ENCODE measurements at places on chromosomes 11 and 22.

DNA sequence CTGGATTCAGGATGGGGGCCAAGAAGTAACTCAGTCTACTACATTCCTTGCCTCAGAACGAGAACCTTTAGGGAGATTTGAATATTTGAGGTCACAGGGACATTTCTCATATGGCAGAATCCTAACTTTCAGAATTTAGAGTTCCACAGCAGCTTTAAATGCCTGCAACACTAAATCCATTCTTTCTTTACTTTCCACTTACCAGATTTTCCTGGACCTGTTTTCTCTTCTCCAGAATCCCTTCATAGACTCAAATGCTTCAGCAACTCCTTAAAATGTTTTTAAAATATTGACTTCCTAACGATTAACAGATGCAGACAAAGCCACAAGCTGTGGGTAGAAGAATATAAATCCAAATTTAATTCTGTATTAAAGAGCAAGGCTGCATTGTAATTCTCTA lies 63.1 kb downstream of the PRSS23 start:
- no peak for DNase-seq

DNA sequence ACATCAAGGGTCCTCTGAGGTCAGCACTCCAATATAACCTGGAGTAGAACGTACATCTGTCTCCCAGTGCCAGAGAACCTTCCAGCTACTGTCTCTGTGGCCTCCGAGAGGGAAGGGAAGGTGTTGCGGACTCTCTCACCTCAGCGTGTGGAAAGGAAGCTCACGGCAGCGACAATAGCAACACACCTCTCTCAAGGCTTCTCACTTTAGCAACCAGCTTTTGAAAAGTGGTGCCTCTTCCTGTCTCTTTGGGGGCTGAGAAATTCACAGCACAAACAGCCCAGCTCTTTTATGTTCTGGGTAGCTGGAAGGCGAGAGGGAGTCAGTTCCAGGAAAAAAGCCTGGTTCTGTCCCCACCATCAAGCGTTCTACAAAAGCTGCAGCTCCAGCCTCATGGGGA lies 156.9 kb upstream of the TBCEL start:
- DNase-seq = no peak

DNA sequence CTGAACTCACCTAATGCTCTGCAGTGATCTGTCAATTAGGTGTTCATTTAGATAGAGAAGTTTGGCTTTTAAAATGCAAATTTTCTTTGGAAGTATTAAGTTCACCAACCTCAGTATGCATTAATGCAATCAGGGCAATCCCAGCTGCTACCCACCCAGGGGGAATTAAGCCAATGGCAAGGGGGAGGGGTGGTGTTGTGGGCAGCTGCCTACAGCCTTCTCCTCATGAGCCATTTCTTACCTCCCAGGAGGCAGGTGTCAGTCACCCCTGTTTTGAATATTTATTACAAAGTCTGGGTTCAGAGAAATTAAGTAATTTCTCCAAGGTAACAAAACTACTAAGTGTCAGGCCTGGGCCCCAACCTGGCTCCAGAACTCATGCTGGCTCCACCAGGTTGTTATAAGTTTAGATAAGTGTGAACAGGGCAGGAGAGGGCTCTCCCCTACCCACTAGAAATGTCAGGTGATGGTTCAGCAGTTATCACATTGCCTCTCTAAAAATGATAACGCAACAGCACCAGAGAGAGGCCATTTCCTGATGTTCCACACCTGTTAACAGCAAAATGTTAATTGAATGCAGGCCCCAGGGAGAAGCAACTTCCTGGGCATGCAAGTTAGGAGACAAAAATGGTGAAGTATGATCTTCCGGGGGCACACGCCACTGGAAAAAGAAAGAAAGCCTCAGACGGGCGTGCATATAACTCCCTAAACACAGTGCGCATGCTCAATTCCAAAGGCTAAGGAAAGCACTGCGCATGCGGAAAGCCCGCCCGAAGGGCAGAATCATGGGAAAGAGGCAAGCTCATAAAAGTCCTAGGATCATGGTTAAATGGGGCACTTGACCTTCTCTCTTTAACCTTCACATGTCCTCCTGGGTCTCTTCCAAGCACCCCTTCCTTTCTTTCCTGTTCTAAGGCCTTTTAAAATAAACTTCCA lies 35.4 kb upstream of the GNAZ start:
- no peak for DNase-seq

DNA sequence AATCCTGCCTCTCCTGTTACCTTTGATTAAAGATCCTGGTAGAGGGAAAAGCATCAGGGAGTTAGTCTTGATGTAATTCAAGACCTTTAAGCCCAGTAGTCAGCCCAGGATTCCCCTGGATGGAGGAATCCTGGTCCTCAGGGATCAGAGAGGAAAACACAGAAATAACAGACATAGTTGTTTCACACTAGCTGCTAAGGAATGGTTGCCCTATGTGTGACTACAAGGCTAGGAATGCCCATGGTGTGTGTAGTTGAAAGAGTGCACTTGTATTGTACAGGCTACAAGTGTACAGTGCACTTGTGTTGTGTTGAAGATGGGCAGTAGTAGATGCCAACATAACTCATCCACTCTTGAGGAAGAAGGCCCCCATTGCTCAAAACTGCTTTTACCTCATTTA lies 226.8 kb downstream of the AASDHPPT start:
- DNase-seq = peak; percentile 65

DNA sequence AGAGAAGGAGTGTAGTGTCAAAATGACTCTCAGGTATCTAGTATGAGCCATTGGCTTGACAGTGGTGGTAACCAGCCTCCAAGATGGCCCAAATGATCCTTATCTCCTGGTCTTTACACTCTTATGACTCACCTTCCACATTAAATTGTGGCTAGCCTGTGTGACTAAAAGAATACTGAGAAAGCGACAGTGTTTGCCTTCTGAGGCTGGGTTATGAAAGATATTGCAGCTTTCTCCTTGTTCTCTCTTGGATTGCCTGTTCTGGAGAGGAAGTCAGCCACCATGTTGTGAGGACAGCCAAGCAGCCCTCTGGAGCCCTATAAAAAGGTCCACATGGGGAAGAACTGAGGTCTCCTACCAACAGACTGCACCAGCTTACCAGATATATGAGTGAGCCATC lies 15.8 kb downstream of the C11orf71 start:
- DNase-seq = no peak

GRCh38 chr11:26106726-26107125 lies 225.2 kb upstream of the ANO3 start:
- no peak for DNase-seq

- no peak for DNase-seq
Observed at GRCh38 chr11:71543866-71544265, 4.4 kb upstream of the KRTAP5-9 start.

DNA sequence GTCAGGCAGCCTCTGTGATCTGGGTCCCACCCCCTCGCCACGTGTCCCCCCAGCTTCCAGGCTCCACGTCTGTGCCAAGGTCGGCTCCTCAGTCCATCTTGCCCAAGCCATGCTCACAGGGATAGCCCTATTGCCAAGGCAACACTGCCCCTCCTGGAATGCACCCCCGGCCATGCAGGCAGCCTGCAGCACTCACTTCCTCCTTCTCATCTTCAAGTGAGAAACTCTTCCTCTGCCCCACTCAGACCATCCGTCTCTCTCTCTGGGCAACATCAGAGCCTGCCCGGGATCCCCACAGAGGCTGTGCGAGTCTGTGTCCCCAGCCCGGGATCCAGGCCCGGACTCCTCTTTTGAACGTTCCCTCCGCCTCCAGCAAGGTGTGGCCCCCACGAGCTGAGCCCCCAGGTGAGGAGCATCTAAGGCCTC lies 852.3 kb downstream of the BRD1 start:
- DNase-seq = no peak

- no peak for DNase-seq
Observed at GRCh38 chr11:106482917-106483785, 405.7 kb downstream of the AASDHPPT start.

DNA sequence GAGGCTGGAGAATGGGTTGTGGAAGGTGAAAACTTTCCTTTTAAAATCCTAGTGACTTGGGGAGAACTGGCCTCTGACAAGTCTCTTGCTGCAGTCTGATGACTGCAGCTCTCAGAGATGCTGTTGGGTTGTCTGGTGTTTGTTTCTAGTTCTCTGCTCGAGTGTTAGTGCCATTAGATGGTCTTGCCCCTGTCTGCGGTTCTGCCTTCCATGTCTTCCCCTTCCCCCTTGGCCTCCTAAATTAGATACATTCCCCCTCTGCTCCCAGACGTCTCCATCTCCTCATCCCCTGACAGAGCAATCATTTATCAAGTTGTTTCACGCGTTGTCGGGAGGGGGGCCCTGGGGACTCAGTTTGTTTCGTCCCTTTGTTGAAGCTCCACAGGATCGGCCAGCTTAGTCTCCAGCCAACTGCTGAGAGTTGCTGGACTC lies 67.7 kb downstream of the CECR2 start:
- no peak for DNase-seq

- no peak for DNase-seq
Observed at GRCh38 chr22:23533328-23533762, 46.7 kb downstream of the IGLL1 start.

DNA sequence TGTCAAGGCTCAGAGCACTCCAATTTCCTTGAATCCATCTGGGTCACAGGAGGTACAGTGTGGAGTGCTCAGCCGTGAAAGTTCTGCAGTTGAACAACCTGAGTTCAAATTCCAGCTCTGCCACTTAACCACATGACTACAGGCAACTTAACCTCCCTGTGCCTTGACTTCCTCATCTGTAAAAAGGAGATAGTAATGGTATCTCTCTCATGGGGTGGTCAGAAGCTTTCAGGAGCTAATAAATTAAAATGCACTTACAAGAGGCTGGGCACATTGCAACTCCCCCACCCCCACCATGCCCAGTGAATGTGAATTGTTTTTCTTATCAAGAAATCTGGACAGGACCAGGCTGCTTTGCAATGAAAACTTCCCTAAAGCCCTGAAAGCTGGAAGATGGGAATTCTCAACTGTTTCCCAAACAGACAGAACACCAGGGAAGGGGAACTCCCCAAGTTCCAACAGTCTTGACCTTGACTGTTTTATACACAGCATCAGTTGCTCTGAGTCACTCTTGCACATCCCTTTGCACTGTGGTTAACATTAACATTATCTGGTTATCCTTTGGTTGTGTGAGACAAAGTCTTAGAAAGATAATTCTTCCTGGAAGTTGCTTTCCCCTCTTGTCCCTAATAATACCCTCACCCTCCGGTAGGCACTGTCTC lies 137.0 kb downstream of the SLC1A2 start:
- peak; percentile 14 for DNase-seq

GRCh38 chr22:49190816-49191505 lies 636.7 kb downstream of the BRD1 start:
- no peak for DNase-seq

DNA sequence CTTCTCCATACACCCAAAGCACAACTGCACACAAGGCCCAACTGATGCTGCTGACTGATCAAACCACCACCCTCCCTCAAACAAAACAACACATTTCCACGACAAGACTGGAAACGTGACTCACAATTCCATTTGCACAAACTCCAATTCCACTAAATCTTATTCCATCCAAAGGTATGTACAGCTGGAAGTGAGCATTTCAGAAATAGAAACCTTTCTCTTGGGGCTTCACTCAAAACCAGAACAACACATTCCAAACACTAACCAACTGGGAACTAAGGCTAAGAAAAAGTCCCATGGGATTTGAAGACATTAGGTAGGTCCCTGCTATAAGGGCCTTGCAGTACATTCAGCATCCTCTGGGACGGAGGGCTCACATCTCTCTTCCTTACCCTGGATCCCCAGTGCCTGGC lies 19.6 kb downstream of the MORC2 start:
- DNase-seq = no peak

- DNase-seq = no peak
Observed at GRCh38 chr11:113689768-113690618, 16.1 kb downstream of the TMPRSS5 start.

DNA sequence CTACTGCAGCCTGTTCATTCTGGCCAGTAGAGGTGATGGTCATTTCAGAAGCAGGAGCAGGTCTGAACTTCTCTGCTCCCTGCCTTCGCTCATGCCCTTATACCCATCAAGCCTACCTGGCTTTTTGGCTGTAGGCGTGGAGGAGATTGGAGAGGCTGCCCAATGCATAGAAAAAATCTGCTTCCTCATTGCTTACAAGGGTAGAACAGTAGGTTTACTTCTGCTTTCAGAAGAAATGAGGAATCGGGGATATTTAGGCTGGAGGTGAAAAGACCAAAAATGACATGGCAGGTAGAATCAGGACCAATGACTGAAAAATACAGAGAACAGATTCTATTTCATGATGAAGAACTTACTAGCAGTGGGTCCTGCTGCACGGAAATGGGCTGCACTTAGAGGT lies 72.9 kb upstream of the YWHAH start:
- no peak for DNase-seq

DNA sequence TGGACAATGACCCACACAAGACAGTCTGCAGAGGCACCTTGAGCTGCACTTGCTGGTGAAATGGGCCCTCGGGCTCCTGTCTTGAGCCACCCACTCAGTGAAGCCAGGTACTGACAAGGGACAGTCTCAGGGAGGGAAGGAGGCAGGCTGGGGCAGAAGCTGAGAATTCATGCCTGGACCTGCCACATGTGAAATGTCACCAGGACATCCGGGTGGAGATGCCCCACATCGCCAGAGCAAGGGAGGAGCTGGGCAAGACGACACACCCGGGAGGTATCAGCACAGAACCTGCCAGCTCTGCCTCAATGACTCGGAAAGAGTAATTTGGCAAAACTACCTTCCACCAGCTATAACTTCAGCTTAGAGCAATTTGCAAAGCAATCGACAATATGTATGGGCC lies 23.5 kb downstream of the CPT1A start:
- no peak for DNase-seq

DNA sequence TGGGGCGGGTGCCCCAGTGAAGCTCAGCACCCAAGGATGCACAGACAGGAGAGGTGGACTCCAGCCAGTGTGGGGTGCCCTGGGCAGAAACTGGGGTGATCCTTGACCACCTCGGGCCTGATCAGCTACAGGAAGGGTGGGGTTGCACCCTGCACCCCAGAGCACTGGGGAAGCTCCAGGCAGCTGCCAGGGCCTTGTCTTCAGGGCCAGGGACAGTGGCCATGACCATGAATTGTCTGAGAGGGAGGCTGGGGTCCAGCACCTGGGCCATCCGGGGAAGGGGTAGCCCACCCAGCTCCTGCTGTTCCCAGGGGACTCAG lies 17.6 kb downstream of the IL17REL start:
- DNase-seq = no peak

GRCh38 chr11:64138398-64138797 lies 27.5 kb downstream of the MACROD1 start:
- no peak for DNase-seq

DNA sequence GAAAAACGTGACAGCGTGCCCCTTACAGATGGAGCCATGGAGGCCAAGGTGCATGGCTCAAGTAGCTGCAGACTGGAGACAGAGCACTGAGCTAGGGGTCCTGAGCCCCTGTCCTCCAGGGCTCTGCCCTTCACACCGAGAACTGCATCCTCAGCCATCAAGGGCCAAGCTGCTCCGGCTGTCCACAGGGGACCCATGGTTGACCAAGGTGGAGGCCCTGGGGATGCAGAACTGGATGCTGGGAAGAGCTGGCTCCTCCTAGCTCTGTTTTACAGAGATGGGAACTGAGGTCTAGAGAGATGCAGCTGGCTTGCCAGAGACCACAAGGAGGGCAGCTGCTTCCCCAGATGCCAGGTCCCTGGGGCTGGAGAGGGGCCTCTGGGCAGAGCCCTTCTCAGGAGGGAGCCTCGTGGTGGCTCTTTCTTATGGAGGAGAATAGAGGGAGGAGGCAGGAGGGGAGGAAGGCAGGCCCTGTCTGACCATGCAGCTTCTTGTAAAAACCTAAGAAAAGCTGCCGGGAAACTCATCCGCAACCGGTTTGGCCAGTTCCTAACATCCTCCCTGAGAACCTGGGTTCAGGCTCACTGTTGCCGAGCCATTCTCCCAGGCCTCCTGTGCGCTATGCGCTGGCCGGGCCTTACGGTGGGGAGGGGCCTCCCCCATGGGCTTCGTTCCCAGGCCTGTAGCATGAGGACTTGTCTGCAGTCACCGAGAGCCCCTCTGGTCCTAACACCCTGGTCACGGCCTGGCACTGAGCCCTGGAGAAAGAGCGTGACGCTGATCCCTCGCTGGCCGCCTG lies 80.6 kb downstream of the WNT7B start:
- DNase-seq = no peak

All from amniotic stem cell (primary cell).